ENCODE measurements at places on chromosomes 7 and 10.

GRCh38 chr10:50585921-50586739 lies 37.6 kb downstream of the SGMS1 start:
- DNase-seq, result peak; percentile 52

DNA sequence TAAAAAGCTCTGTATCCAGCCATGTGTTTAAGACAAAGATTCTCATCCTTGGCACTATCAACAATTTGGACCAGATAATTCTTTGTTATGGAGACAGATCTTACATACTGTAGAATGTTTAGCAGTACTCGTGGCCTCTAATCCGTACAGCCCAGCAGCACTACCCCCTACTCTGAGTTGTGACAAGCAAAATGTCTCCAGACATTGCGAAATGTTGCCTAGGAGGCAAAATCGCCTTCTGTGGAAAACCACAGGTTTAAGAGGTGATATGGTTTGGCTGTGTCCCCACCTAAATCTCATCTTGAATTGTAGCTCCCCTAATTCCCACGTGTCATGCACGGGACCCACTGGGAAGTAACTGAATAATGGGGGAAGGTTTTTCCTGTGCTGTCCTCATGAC lies 186.7 kb downstream of the CHCHD3 start:
- no peak for DNase-seq

DNA sequence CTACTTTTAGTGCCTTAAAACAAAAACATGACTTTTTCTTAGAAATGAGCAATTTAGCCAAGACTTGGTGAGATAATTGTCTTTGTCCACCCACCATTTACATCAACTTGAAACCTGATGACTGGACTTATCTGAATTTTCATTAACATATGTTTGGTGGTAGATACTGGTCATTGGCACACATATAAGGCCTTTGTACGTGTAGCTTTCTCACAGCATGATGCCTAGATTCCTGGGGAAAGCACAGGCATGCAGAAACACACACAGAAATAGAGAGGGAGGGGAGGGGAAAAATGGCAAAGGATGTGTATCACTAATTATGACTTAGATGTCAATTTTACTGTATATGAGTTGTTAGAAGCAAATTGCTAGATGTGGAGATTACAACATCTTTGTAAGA lies 488.4 kb downstream of the NXPH1 start:
- no peak for DNase-seq

GRCh38 chr10:119412244-119413092 lies 130.1 kb downstream of the RGS10 start:
- no peak for DNase-seq

DNA sequence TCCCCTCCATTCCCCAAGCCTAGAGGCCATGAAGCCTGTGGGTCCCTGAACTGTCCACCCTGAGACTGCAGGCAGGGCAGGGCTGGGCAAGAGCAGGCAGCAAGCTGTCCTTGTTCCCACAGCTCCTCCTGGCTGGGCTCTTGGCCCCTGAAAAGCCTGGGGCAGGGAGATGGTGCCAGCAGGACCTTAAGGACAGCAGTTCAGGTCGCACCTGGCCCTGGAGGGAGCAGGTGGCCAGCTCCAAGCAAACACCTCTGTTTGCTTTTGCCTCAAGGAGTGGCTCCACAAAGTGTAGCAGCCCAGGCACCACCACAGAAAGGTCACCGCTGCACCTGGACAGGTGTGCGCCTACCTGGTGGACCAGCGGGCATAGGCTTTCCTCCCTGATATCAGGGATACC lies 5.2 kb downstream of the RET start:
- no peak for DNase-seq

GRCh38 chr7:91941450-91941849 lies 788 bp downstream of the AKAP9 start:
- DNase-seq, result peak; percentile 31

DNA sequence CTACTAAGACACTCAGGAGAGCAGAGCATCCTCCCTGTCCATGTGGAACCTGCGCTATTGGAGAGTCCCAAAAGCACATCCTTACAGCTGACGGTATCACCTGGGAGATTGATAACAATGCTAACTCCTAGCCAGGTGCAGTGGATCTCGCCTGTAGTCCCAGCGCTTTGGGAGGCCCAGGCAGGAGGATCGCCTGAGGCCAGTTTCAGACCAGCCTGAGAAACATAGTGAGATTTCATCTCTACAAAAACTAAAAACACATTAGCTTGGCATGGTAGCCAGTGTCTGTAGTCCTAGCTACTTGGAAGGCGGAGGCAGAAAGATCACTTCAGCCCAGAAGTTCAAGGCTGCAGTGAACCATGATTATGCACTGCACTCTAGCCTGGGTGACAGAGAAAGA lies 174.9 kb downstream of the ARHGAP12 start:
- DNase-seq, result no peak

- DNase-seq, result no peak
Observed at GRCh38 chr7:4147926-4148620, 534.0 kb upstream of the FOXK1 start.

DNA sequence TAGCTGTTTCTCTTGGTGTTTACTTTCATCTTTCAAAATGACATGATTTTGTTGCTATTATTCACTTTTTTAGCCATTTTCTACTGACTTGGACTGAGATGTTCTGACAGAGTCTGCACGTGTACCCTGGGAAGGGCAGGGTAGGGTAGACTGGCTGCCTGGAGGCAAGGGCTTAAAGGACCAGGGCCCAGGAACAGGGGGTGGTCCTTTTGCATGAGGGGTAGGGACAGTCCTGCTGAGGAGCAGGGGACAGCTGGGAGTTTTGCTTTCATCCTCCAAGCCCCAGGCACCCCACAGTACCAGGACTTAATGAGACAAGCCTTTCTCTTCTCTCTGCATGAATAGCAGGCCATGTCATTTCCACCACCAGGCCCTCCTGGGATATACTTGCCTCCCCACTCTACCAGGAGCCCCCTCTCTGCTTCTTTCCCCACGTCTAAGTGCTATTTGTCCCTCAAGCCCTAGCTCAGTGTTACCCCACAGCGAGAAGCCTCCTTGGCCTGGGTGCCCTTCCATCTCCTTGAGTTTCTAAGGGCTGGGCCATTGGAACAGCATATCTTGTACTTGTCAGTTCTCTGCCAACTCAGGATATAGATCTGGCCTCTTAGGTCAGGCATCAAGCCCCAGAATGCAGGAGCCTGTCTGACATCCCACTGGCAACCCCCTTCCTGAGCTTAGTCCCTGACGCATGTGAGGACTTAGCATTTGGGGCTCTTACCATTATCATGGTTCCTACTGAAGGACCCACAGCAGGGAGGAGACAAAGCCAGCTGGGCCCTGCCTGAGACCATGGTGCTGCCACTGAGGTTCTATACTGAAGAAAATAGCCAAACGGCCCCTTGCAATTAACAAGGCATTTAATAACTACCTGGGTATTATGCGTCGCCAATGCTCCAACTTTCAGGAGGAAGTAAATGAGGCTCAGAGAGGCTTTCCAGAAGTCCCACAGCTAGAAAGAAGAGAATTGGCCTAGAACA lies 78.4 kb upstream of the UNC5B start:
- no peak for DNase-seq

- no peak for DNase-seq
Observed at GRCh38 chr10:23110722-23111516, 15.5 kb downstream of the MSRB2 start.

- no peak for DNase-seq
Observed at GRCh38 chr7:127578711-127579275, 6.6 kb downstream of the GCC1 start.

DNA sequence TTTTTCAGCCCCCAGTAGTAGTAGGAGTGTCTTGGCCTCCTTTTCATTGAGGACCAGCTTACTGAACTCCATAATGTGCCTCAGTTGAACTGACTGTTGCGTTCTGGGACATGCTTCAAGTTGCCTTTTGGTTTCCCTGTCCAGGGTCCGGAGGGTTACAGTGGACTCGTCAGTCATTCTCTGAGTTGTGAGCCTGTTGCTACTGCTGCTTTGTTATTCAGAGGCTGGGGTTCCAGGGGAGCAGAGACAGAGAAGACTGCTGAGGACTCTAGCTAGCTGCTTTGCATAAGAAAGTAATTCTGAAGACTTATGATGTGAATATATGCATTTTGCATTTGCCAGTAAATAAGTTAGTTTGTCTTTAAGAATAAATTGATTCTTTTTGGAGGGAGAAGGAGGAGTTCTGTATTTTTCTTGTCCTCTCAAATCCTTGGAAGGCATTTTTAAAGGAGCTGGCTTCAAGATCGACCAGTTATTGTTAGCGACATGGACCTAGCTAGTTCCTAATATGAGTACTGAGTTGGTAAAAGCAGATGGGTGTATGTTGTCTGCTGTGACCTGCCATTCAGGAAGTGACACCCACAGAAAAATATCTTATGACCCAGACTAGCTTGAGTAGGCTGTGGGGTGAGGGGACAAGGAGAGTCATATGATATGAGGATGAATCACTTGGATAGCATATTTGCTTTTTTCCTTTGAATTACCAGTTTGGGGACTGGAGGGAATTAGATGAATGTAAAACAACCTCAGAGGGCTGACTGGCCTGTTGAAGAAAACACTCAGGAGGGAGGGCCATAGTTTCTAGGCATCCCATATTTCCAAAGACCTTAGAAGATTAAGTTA lies 8.3 kb downstream of the PI4K2A start:
- DNase-seq, result peak; percentile 76

- DNase-seq, result no peak
Observed at GRCh38 chr10:125144206-125144605, 16.2 kb downstream of the CTBP2 start.

DNA sequence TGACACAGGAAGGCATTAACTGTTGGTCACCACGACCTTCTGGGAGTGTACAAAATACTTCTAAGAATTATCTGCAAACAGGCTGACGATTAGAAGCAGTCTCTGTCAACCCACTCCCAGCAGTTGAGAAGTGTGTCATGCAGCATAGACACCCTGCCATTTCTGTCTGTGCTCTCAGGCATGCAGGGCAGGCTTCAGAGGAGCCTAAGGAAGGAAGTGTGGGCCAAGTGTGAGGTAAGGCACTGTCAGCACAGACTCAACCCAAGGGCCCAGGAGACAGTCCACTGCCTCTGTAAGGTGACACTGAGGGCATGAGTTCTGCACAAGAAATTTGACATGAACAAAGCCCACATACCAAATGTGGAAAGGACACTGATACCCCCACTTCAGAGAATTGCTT lies 109.0 kb upstream of the VIPR2 start:
- no peak for DNase-seq

DNA sequence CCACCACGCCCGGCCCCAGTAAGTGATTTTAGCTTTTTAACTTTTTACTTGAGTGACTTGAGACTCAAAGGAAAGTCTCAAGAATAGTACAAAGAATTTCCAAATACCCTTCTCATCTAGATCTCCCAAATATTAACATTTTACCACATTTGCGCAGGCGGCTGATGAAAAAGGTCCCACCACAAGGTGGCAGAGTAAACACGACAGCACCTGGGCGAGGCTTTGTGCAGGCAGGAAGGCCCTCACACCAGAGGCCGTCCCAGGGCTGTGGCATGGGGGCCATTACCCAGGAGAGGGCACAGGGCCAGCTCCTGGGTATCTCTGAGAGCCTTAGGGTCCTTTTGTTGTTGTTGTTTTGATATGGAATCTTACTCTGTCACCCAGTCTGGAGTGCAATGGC lies 50.0 kb upstream of the WIPI2 start:
- no peak for DNase-seq

DNA sequence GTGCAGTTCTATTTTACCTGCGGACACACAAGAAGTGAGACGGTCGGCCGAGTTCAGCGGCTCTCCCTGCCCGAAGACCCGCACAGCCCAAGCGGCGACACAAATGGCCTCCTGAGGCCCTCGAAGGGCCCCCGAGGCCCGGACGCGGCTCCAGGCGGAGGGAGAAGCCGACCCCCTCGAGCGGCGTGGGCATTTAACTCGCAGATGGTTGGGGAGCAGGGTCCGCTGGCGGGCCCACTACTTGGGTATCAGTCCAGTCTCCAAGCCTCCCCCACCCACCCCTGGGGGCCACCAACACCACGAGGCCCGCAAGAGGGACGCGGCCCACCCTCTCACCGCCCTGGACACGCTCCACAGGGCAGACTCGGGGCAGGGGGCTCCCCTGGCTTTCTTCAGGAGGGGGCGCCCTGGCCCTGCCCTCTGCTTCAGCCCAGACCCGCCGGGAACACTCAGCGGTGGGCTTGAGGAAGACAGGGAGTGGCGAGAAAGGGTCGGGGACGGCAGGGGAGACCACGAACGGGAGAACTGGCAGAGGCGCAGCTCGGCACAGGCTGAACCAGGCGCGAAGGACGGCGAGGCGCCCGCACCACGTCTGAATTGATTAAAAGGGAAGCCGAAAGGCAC lies 1.7 kb downstream of the IGF2BP3 start:
- peak; percentile 48 for DNase-seq

DNA sequence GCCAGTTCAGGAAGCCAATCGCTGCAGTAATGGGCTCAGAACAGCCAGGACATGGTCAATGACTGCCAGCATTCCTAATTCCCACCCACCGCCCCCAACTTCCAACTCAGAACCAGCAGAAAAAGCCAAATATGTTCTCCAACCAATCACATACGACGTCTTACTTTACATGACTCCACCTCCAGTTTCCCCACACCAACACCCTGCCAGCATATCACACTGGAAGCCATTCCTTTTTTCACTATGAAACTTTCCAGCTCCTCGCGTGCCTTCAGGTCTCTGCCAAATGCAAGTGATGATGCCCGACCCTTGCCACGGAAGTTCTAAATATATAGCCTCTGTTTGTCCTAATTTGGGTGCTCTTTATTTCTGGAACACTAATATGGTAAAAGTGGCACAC lies 12.5 kb downstream of the NPS start:
- DNase-seq, result no peak

DNA sequence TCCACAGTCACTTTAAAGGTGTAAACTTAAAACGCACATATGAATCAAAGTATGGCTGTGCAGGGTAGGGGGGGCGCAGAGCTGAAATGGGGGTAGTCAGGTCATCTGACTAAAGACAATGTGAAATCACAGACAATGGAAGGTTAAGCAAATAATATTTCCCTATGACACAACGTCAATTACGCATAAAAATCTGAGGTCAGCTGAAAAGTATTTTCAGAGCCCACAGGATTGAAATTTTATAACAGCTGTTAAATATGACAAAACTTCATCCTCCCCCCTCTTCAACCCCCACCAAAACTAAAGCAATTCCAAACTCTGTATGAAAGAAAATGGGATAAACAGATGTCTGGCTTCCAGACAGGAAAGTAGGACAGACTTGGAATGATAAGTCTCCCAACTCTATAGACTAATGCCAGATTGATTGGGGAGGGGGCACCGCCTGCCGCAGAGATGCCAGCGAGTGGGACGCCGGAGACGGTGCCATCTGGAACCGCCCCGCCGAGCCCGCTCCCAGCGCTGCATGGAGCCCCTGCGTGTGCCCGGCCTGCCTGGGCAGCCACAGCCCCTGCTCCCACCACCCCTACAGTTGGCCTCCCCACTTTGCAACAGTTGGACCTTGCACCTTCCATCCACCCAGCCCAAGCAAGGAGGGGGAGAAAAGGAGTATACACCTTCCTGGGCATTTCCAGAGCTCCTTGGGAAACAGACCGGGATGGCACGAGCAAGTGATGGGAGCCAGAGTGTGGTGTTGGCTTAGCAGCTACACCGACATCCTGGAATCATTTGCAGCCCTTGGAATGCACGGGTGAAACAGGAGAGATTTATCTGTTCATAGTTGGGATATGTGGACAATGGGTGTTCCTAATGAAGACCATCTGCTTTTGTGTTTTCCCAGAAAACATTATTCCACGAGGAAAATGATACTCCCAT lies 10.7 kb downstream of the EBF3 start:
- DNase-seq, result no peak

- DNase-seq, result peak; percentile 70
Observed at GRCh38 chr7:69373171-69374043, 224.9 kb upstream of the AUTS2 start.
